Natural killer cell treated with Interleukin-12 subunit alpha and Interleukin-12 subunit beta and Interleukin-15 and Interleukin-18, amount 100 ng/mL, for 72 hours (primary cell): ENCODE measurements at places on chromosomes 4 and X. TPM values are rescaled to one million over a fixed set of nuclear protein-coding genes. Genes with fewer than 3 reads are reported as not detected.

- no peaks in the 10 kb centered on the region for H3K27me3 ChIP-seq
- no peak for DNase-seq
Observed at GRCh38 chr4:173698557-173699262, 168.7 kb upstream of the HAND2 start.

The F11 gene
- total RNA-seq = not detected

DNA sequence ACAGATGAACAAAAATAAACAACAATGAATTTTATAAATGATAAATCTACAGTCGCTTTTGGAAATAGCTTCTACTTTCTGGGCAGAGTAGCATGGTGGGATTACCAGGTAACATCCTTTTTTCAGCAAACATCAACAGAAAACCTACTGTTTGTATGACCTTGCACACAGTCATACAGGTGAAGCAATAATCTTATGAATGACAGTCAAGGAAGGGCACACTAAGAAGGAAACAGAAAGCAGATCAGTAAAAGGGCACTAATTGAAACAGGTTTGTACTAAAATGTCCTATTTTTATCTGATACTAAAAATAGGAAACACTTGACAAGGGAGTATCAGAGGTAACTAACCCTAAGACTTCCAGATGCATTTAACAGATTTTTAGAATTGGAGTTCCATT is 108.9 kb downstream of the DLG3 start:
- DNase-seq = no peak
- H3K27me3 ChIP-seq = peaks cover 22% of the 10 kb centered on the region
- H3K4me1 ChIP-seq = peaks cover 4% of the 10 kb centered on the region
- no peak overlapping the region for H3K4me3 ChIP-seq
- H3K36me3 ChIP-seq = no peaks in the 10 kb centered on the region

The CYTL1 gene
- not detected for total RNA-seq

- peak overlapping the region; percentile 11 for H3K4me3 ChIP-seq
- peaks cover 6% of the 10 kb centered on the region for H3K36me3 ChIP-seq
- no peak for DNase-seq
- no peaks in the 10 kb centered on the region for H3K27me3 ChIP-seq
- H3K4me1 ChIP-seq = peaks cover 16% of the 10 kb centered on the region
- H3K27ac ChIP-seq = peak overlapping the region; percentile 46
Observed at GRCh38 chr4:119238068-119238722, 25.7 kb downstream of the USP53 start.

DNA sequence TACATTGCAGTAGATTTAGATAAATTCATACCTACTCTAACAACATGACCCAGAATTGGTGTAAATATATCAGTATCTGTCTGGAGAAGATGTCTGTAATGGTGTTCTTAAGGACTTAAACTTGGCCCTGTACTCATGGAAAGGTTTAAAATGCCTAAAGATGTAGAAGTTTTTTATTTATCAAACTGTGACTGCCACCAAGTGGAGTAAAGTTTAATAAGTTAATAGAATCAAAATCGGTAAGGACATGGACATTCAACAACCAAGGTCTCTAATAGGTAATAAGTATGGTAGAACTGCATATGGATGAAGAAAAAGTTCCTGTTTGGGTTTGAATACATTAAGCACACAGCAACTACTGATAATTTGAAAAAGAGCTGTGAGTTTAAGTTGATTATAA is 474.0 kb upstream of the NDST3 start:
- H3K4me3 ChIP-seq = no peak overlapping the region
- no peaks in the 10 kb centered on the region for H3K4me1 ChIP-seq
- no peak overlapping the region for H3K27ac ChIP-seq

GRCh38 chr4:123209436-123209835 is 187.2 kb upstream of the SPRY1 start:
- no peak overlapping the region for H3K4me3 ChIP-seq
- no peaks in the 10 kb centered on the region for H3K4me1 ChIP-seq
- no peaks in the 10 kb centered on the region for H3K27me3 ChIP-seq
- H3K27ac ChIP-seq = no peak overlapping the region
- no peaks in the 10 kb centered on the region for H3K36me3 ChIP-seq

The CLTRN gene
- total RNA-seq = not detected

- H3K4me3 ChIP-seq = no peak overlapping the region
- H3K36me3 ChIP-seq = no peaks in the 10 kb centered on the region
- H3K27me3 ChIP-seq = peaks cover 11% of the 10 kb centered on the region
- no peaks in the 10 kb centered on the region for H3K4me1 ChIP-seq
Observed at GRCh38 chr4:119191505-119191904, 21.0 kb upstream of the USP53 start.

GRCh38 chrX:7704205-7704604 is 138.8 kb upstream of the VCX start:
- H3K4me3 ChIP-seq = no peak overlapping the region
- H3K27ac ChIP-seq = no peak overlapping the region
- H3K4me1 ChIP-seq = no peaks in the 10 kb centered on the region
- no peaks in the 10 kb centered on the region for H3K36me3 ChIP-seq
- no peaks in the 10 kb centered on the region for H3K27me3 ChIP-seq

- H3K27ac ChIP-seq = no peak overlapping the region
- H3K4me3 ChIP-seq = no peak overlapping the region
Observed at GRCh38 chr4:38111717-38112116, 151.5 kb downstream of the PTTG2 start.

DNA sequence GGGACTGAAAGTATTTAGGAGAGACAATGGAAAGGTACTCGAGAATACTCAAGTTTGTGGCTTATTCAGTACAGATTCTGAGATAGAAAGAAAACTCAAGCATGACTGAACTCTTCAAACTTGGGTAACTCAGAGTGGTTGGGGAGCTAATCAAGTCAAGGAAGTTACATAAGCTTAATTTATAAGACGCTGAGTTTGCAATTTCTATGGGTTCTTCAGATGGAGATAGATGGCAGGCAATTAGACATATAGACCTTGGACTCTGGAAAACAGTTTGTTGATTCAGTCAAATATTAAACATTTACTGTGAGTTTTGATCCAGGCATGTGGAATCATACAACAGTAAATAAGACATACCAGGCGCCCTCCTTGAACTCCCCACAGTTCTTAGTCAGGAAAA is 1749.9 kb upstream of the TENM3 start:
- H3K27ac ChIP-seq = no peak overlapping the region
- peaks cover 5% of the 10 kb centered on the region for H3K36me3 ChIP-seq
- H3K4me1 ChIP-seq = no peaks in the 10 kb centered on the region
- H3K4me3 ChIP-seq = no peak overlapping the region

DNA sequence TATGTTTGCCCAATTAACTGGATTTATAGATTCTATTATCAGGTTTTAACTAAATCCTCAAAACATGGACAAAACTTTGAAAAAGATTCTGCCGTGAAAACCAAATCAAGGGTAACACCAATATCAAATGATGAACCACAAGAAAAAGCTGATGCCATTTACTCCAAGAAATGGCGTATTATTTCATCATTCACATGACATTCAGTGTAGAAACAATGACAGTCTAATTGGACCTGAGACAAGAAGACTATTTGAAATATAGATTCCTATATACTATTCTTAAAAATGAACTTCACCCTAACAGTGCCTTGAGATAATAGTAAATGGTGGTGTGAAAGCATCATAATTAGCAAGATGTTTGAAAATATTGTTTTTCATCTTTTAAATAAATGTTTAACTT is 4.8 kb downstream of the SLC25A31 start:
- DNase-seq = no peak
- no peak overlapping the region for H3K4me3 ChIP-seq
- no peaks in the 10 kb centered on the region for H3K4me1 ChIP-seq
- H3K27ac ChIP-seq = no peak overlapping the region

DNA sequence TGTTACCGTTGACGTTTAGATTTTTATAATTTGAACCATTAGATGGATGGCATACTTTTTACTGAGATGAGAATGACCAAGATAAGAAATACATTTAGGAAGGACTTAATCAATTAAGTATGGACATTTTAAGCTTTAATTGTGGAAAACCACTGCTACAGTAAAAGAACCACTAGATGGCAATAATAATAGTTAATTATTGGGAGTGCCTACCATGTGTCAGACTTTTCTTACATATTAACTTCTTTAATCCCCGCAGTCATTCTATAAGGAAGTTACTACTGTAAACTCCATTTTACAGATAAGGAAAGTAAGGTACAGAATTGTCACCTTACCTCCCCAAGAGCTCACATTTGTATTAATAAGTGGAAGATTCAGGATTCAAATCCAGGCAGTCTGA is 48.5 kb upstream of the MYOZ2 start:
- DNase-seq = no peak
- H3K27me3 ChIP-seq = peaks cover 7% of the 10 kb centered on the region
- H3K27ac ChIP-seq = no peak overlapping the region
- H3K4me1 ChIP-seq = no peaks in the 10 kb centered on the region
- no peaks in the 10 kb centered on the region for H3K36me3 ChIP-seq

The GABRG1 gene
- total RNA-seq = not detected

The GC gene
- total RNA-seq = not detected

GRCh38 chrX:18676470-18676869 is 4.6 kb upstream of the RS1 start:
- no peak overlapping the region for H3K27ac ChIP-seq
- peaks cover 6% of the 10 kb centered on the region for H3K4me1 ChIP-seq
- peaks cover 4% of the 10 kb centered on the region for H3K27me3 ChIP-seq

GRCh38 chrX:146189371-146189770 is 371.7 kb downstream of the SLITRK2 start:
- H3K27ac ChIP-seq = no peak overlapping the region
- no peaks in the 10 kb centered on the region for H3K27me3 ChIP-seq
- no peak for DNase-seq
- H3K4me3 ChIP-seq = no peak overlapping the region

DNA sequence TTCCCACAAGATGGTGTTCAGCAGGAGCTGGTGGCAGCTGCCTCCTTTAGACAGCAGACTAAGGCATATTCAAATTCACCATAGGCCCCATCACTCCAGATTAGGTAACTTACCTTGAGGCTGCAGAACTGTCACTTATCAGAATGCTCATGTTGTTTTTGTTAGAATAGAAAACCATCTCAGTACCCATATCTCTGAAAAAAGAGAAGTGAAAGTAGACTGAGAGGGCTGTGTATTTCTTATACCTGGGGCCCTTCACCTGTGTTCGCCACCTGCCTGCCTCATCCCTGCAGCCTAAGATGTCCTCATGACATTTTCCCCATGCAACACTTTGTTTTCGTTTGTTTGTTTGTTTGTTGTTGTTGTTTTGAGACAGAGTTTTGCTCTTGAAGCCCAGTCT is 32.9 kb upstream of the SPRY1 start:
- DNase-seq = no peak
- no peaks in the 10 kb centered on the region for H3K36me3 ChIP-seq

GRCh38 chrX:29528281-29528680 is 687.1 kb upstream of the MAGEB2 start:
- no peaks in the 10 kb centered on the region for H3K4me1 ChIP-seq
- no peaks in the 10 kb centered on the region for H3K36me3 ChIP-seq
- no peak overlapping the region for H3K27ac ChIP-seq
- H3K4me3 ChIP-seq = no peak overlapping the region
- DNase-seq = no peak

DNA sequence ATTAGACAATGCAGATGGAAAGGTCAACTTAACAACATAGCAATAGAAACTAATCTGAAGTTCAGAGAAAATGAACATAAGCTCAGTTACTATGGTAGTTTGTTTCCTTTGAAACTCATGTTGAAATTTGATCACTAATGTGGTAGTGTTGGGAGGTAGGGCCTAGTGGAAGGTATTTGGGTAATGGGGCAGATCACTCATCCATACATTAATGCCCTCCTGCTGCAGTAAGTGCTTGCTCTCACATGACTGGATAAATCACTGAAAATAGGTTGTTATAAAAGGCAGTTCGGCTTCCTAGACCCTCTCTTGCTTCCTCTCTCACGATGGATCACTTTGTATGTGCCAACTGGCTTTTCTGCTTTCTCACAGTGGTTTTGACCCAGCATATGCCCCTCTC is 567.4 kb upstream of the GALNT7 start:
- no peak overlapping the region for H3K4me3 ChIP-seq
- no peak overlapping the region for H3K27ac ChIP-seq
- H3K36me3 ChIP-seq = no peaks in the 10 kb centered on the region

The CNKSR2 gene
- 0.98 TPM for total RNA-seq

- DNase-seq = no peak
- no peak overlapping the region for H3K4me3 ChIP-seq
- H3K36me3 ChIP-seq = peaks cover 5% of the 10 kb centered on the region
- H3K27me3 ChIP-seq = peaks cover 32% of the 10 kb centered on the region
- H3K27ac ChIP-seq = no peak overlapping the region
Observed at GRCh38 chr4:25101836-25102235, 58.4 kb downstream of the SEPSECS start.

DNA sequence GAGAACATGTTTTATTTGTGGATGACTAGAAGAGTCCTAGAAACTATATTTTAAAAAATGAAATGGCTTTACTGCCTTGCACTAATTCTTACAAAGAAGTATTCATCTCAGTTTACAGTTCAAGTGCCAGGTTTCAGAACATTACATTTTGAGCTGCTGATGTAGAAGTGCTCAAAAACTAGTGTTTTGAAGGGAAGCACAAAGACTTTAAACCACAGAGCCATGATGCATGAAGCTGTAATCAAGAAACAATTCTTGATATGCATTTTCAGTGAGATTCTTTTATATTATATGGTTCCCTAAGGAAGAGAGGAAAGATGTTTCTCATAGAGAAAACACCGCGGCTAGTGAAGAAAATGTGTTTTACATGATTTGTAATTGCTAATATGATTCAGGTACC is 1163.0 kb downstream of the RAPGEF2 start:
- no peaks in the 10 kb centered on the region for H3K36me3 ChIP-seq
- no peak overlapping the region for H3K4me3 ChIP-seq
- no peak for DNase-seq
- H3K27ac ChIP-seq = no peak overlapping the region
- H3K27me3 ChIP-seq = no peaks in the 10 kb centered on the region

- peaks cover 5% of the 10 kb centered on the region for H3K4me1 ChIP-seq
- no peak for DNase-seq
- H3K4me3 ChIP-seq = no peak overlapping the region
- H3K27me3 ChIP-seq = peaks cover 9% of the 10 kb centered on the region
- no peaks in the 10 kb centered on the region for H3K36me3 ChIP-seq
Observed at GRCh38 chr4:148270630-148271029, 171.6 kb downstream of the NR3C2 start.

The FAM9C gene
- not detected for total RNA-seq

GRCh38 chr4:54446581-54446980 is 211.2 kb upstream of the KIT start:
- H3K4me1 ChIP-seq = no peaks in the 10 kb centered on the region
- H3K36me3 ChIP-seq = peaks cover 12% of the 10 kb centered on the region
- H3K27me3 ChIP-seq = no peaks in the 10 kb centered on the region
- H3K4me3 ChIP-seq = no peak overlapping the region
- no peak overlapping the region for H3K27ac ChIP-seq

GRCh38 chr4:147901388-147901787 is 169.5 kb downstream of the ARHGAP10 start:
- DNase-seq = no peak
- no peaks in the 10 kb centered on the region for H3K27me3 ChIP-seq
- no peak overlapping the region for H3K4me3 ChIP-seq
- H3K36me3 ChIP-seq = peaks cover 12% of the 10 kb centered on the region
- H3K27ac ChIP-seq = no peak overlapping the region

The SMIM10L2A gene
- total RNA-seq = 0.05 TPM
